ENCODE measurements at places on chromosomes 5 and 9. TPM values are rescaled to one million over a fixed set of nuclear protein-coding genes. Genes with fewer than 3 reads are reported as not detected.

- DNase-seq, result no peak
These were observed 5.6 kb upstream of the ABLIM3 start for GRCh38 chr5:149135536-149136201.

DNA sequence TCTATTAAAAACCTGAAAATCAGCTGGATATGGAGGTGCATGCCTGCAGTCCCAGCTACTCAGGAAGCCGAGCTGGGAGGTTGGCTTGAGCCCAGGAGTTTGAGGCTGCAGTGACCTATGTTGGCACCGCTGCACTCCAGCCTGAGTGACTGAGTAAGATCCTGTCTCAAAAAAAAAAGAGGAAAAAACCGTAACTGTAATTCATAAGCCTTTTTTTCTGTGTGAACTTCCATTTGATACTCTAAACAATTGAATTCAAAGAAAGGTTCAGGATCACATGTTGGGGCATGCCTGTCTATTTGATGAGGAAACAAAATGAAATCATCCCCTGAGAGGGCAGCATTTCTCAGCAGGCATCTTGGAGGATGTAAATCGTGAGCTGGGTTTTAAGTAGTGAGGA is 38.8 kb downstream of the ITGA2 start:
- no peak for DNase-seq

- DNase-seq, result no peak
These were observed 557 bp upstream of the IL3 start for GRCh38 chr5:132059696-132060500.

DNA sequence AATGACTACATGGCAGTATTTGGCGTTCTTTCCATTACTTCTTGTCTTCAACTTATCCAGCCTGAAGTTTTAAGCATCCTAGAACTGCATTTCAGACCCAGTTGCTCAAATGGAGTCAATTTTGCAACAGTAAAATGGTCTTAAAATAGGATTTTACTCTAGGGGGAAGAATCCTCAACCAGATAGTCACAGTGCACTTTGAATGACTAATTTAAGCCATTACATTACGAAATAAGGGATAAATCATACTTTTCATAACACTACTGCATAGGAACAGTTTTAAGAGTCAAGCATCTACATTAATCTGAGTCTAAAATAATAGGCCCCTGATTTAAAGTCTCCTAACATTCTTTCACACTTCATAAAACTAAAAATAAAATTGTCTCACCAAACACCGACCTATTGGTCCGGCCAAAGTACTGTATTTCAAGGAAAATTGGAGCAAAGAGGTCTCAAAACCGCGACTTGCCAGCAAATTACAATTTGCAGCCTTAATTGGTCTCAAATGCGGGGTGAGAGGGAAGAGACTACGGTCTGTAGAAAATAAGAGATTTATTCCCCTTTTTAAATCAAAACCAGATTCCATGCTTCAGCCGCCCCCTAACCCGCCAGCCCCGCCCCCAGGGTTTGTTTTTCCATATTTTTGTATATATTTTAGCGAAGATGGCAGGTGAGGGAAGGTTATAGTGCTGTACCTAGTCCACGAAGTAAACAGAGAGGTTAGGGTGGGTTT is 1.2 kb upstream of the SMARCA2 start:
- DNase-seq, result no peak

DNA sequence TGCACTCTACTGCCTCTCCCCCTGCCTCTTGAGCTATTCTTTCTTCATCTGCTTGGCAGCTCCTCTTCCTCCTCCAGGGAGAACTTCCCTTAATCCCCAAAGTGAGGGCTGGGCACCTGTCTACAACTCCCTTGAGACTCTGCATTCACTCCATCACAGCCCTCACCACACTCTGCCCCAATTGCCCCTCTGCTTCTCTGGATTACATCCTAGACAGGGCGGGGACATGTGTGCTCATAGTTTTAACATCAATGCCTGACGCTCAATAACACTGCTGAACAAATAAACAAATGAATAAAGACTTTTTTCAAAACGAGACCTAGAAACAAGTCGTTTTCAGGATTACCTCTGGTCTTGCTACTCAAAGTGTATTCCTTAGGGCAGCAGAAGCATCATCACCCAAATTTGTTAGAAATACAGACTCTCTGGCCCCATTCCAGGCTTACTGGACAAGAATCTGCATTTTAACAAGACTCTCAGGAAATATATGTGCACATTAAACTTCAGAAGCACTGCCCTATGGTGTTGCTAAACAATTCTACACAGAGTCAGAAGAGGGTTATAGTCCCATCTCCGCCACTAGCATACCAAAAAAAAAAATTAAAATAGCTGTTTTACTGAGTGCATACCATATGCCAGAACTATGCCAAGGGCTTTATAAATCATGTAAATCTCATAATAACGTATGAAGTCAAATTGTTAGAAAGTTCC is 115.6 kb downstream of the CDK5RAP2 start:
- no peak for DNase-seq

DNA sequence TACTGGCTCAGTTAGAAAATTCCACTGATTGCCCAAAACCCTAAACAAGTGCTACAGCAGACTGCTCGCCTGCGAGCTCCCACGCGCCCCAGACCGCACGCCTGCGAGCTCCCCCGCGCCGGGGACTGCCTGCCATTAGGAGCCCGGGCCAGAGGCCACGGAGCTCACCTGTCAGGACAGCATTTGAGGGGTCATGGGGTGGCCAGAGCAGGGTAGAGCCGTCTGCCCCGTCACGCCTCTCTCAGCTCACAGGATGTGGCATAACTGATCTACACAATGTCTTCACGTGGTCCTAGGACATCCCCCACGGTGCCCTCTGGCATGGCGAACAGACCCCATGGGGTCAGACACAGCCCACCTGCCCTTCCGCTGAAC is 29.1 kb upstream of the LRRC14B start:
- DNase-seq, result no peak

Gene MYO10
- total RNA-seq, result 0.43 TPM

- DNase-seq, result no peak
These were observed 166.6 kb downstream of the RFX3 start for GRCh38 chr9:3359048-3359692.

DNA sequence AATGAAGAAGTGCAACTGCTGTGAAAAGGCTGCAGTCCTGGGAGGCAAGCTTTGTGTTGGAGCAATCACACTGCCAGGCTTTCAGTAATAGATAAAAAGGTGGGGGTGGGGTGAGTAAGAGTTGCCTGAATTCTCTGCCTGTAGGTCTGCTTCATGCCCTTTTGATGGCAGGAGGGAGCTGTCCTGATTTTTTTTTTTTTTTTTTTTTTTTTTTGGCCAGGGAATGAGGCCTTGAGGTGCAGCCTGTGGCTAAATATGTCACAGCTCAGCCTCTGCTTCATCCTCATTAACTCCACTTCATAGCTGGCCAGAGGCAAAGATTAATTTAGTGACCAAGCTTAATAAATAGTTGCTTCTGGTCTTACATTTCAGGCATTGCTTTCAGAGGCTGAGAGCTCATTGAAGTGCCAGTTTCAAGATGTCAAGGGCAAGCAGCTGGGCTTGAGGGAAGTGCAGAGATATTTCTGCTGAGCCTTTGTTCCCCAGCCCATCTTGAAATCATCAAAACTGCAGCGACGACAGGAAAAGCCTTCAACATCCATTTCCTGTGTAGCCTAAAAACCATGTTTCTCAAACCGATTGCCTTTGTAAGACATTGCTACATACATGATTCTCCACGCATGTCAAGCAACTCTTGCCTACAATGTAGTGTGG is 134.7 kb downstream of the MACIR start:
- DNase-seq, result no peak

GRCh38 chr5:135632798-135633197 is 54.0 kb upstream of the CXCL14 start:
- no peak for DNase-seq

GRCh38 chr9:16289639-16290038 is 580.8 kb downstream of the BNC2 start:
- no peak for DNase-seq

DNA sequence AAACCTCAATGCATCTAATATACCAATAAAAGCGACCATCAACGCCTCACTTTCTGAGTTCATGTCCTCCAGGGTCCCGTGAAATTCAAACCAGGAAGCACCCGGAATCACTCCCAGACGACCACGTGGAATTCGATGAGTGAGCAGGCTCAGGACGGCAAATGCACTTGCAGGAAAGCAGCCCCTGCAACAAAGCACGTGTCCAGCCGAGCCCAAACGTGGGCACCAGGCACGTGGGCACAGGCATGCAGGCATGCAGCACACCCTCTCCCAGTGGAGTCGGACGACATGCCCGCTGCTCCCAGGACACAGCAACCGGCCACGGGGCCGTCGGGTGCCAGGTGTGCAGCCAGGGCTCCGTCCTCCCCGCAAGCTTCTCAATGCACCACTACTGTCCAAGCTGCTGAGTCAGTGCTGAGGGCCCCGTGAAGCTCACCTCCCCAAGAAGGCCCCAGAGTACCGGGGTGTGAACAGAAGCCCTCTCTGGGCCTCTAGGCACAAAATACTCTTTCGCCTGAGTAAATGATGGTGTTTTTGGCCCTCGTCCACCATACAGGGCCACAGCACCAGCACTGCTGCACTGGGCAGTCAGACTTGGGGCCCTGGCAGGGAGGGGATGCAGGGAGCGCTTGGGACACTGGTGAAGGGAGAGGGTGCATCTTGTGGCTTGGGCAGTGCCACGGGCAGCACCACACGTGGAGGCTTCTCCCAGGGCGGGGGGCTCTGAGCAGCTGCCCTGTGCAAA is 87.6 kb downstream of the VAV2 start:
- DNase-seq, result no peak

Gene HSD17B3
- 0.81 TPM for total RNA-seq

- no peak for DNase-seq
These were observed 462 bp downstream of the NUDCD2 start for GRCh38 chr5:163459462-163459818.

Gene IL5
- 2.1 TPM for total RNA-seq

Gene MCCC2
- 49.6 TPM for total RNA-seq

Gene ELOVL7
- total RNA-seq, result 2.7 TPM

Gene ENHO
- total RNA-seq, result 0.23 TPM

DNA sequence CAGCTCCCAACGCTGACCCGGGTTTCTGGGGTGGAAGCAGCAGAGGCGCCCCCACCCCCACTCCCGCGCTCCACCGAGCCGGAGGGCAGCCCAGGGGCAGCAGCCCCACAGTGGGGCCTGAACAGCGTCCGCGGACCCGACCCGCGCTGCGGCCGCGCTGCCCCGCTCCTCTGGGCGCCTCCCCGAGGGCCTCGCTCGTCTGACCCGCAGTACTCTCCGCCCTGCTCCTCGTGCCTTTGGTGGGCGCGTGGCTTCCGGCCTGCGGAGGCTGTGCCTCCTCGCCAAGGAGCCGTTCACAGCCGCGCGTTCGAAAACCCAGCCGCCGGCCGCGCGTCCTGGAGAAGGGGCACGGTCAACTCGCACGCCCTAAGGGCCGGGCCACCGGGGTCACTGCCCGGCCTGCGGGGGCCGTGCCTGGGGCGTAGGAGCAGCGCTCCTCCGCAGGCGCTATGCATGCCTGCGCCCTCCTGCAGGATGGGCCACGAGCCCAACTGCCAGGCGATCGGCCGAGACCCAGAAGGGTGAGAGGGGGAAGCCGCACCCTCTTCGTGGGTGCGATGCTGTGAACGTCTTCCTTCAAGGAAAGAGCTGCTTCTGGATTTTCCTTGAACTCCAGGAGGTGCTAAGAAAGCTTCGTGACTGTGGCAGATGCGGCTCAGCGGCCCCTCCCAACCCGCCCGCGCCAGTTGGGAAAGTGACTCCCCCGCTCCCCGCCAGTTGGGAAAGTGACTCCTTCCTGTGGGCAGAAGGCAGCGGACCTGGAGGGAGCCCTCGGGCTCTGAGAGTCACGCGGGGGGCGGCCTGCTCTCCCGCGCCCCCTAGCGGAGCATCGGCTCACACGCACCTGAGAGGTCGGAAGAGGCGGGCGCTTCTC is 82.7 kb downstream of the HSD17B3 start:
- peak; percentile 52 for DNase-seq

- no peak for DNase-seq
These were observed 30.2 kb upstream of the BOD1 start for GRCh38 chr5:173646692-173647091.

- no peak for DNase-seq
These were observed 11.6 kb downstream of the FCN2 start for GRCh38 chr9:134892221-134892620.

DNA sequence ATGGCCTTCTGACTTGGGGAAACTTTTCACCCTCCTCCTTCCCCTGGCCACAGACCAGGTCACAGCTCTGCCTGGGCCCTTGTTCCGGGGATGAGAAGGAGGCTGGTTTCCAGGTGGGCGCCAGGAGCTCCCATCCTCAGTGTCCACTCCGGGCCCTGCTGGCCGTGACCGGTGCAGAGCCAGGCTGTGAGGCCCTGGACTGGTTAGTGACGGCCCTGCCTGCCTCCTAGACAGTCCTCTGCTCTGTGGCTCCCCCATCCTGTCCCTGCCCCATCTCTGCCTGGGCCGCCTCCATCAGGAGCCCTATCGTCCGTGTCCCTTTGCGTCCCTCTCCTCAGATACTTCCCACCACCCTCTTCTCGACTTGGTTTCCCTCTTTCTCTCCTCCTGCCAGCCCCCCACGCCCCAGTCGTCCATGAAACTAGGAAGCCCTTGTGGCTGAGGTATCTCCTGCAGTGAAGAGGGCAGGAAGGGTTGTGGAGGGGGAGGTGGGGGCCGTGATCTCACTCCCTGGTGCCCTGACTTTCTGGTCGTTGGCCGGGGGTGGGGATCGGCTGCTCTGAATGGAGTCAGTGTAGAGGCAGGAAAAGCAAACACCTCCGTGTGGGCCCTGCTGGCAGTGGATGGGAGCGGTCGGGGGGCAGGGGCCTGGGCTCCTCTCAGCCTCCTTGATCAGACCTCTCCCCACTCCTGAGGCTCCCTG is 15.4 kb upstream of the CERCAM start:
- DNase-seq, result no peak

Gene PIP5K1B
- total RNA-seq, result 2.8 TPM

GRCh38 chr9:129413537-129414376 is 207.1 kb downstream of the C9orf50 start:
- peak; percentile 99 for DNase-seq

DNA sequence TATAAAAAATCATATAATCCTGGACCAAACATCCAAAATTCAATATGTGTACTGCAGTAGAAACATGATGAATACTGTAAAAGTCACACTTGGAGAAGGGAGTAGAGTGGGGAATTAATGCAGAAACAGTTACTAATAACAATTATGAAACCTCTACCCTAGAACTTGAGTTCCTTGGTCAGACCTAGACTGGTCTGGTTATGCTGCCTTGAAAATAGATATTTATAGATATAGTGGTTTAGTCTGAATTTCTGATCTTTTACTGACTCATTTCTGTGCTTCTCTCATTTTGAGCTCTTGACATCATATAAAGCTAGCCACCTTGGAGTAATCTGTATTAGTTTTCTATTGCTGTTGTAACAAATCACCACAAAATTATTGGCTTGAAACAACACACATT is 808.7 kb upstream of the CDH10 start:
- no peak for DNase-seq

All from activated T-cell treated with anti-CD3 and anti-CD28 coated beads, Interleukin-2, amount 50 U/mL, for 72 hours (primary cell).